ENCODE measurements at places on chromosomes 16 and 17.

- no peak for DNase-seq
Measured at GRCh38 chr17:32261417-32261736, 4.3 kb upstream of the RHBDL3 start.

- DNase-seq, result no peak
Measured at GRCh38 chr17:38544839-38545209, 60.9 kb downstream of the SRCIN1 start.

DNA sequence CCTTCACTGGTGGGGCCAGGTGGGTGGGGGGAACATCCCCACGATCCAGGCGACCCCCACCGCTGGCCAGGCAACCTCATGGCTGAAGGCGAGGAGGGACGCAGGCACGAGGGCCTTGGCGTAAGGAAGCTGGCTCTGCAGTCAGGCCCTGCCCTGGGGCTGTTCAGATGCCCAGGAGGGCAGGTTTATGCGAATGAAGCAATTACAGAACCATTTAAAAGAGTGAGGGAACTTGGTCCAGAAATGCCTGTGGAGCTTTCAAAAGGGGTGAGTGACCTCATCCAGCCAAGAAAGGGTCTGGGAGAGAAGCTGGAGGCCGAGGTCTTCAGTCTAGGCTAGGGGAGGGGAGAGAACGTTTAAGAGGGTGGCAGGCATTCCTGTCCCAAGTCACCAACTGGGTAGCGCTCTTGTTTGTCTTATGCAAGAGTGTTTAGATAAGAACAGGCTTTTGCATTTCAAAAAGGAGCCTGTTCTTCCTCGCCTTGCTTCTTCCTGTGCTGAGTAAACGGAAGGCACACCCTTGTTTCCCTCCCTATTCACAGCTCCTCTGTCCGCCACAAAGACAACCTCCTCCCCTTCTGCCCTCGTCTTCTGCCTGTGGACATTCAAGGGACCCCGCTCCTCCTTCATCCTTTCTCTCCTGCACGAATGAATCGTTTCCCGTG is 183.5 kb upstream of the SDK2 start:
- DNase-seq, result no peak

DNA sequence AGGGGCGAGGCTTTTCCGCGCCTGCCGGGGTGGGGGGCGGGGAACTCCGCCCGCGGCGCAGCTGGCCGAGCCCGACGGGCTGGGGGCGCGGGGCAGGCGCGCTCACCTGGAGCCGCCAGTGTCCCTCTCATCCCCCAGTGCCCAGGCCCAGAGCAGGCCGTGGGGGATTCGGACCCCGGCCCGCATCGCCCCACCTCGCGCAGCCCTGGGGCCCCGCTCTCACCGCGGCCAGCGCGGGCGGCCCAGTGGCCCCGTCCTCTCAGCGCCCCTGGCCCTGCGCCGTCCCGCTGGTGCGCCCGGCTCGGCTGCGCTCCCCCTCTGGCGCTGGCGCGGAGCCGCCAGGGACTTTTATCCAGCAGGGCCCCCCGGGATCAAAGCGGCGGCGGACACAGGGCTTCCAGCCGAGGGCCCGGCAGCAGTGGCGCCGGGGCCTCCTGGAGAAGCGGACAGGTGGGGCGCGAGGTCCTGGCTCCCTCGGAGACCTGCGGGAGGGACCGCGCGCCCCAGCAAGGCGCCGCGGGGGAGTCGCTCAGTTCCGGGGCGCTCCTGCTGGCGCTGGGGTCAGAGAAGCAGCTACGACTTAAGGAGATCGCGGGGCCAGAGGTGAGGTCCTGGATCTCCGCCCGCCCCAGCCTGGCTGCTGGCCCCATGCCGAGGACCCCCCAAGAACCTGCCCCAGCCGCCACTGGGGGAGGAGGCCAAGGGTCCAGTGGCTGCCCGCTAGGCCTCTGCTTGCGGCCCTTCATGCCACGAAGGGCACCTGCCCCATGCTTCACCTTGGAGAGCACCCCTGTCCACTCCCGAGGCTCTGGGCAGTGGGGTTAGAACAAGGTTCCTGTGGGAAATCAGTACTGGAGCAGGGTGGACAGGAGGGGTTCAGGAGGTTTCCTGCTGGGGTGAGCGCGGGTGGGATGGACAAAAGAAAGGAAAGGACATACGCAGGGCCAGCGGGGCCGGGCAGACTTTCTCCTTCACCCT is 823 bp upstream of the NOTUM start:
- DNase-seq, result no peak

DNA sequence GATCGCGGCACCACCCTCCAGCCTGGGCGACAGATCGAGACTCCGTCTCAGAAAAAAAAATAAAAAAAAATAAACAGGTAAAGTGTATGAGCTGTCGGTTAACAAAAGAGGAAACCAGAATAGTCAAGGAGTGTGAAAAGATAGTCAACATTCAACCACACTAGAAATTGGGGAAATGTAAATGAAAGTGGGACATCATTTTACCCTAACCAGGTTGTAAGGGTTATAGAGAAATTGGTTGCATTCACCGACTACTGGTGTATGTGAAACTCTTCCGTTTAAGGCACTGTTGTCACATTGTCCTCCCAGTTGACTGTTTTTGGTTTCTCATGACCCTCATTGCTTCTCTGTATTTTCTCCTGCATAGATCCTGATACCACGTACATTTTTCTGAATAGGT is 62.8 kb downstream of the RABEP1 start:
- DNase-seq, result no peak

DNA sequence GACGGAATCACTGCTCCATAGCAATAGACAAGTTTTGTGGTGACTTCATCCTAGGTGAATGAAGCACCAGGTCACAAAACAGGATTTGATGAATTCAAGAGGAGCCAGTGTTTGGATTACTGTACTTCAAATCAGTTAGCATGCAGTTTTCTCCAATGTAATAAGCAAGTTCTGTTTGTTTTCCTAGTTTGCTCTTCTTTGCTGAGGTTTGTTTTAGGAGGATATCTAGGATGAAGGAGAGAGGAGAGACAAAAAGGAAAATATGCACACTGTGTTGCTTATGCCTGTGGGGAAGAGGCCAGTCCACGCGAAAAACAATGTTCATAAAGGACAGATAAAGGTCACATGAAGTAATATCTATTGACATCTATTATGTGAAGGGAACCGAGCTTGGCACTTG is 9.0 kb downstream of the KRT37 start:
- DNase-seq, result no peak

DNA sequence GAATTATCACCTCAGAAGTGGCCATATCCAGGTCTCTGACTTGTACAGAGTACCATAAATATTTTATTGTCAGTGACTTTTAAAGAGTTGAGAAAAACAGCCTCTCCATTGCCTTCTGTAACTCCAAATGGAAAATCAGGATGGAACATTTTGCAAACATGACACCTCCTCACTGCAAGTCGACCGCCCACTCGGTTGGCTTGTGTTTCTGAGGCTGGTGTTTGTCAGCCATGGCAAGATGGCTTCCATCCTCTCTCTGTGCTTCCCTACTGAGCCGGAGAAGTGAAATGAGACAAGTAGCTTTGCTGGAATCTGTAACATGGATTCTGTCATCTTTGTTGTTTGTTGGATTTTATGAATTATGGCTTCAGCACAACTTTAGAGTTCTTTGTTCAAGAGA is 172.8 kb downstream of the RBFOX1 start:
- no peak for DNase-seq

GRCh38 chr17:41683441-41684007 is 5.2 kb upstream of the EIF1 start:
- no peak for DNase-seq

DNA sequence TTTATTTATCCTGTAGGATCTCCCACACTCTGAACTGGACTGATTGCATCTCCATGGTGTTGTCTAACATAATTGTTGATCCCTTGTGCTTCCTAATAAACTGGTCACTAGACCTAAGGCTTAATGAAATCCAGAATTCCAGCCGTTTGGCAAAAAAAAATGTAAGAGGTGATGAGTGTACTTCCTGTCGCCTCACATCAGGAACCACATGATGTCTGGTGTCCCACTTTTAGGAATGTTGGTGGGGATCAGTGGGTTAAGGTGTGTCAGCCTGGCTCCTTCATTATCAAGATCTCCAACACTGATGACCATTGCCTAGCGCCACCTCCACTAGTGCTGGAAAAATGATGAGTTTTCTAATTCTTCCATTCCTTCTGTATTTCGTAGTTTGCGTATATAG is 18.6 kb upstream of the LONP2 start:
- DNase-seq, result no peak

DNA sequence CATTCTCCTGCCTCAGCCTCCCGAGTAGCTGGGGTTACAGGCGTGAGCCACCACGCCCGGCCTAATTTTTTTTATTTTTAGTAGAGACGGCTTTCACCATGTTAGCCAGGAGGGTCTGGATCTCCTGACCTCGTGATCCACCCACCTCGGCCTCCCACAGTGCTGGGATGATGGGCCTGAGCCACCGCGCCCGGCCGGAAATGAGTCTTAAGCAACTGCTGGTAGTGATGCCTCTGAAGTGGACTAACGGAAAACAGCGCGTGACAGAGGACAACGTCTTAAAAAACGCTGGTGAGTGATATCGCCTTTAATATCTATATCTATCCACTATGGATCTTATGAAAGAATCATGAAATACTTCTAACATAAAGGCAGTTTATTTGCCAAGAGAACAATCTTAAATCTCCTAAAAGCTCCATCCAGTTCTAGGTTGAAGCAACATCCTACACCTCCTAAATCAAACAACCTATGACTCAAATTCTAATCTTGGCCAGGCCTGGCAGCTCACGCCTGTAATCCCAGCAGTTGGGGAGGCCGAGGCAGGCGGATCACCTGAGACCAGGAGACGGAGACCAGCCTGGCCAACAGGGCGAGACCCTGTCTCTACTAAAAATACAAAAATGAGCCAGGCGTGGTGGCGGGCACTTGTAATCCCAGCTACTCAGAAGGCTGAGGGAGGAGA is 69.8 kb downstream of the NXN start:
- no peak for DNase-seq

- no peak for DNase-seq
Measured at GRCh38 chr16:17176199-17176598, 294.6 kb downstream of the XYLT1 start.

DNA sequence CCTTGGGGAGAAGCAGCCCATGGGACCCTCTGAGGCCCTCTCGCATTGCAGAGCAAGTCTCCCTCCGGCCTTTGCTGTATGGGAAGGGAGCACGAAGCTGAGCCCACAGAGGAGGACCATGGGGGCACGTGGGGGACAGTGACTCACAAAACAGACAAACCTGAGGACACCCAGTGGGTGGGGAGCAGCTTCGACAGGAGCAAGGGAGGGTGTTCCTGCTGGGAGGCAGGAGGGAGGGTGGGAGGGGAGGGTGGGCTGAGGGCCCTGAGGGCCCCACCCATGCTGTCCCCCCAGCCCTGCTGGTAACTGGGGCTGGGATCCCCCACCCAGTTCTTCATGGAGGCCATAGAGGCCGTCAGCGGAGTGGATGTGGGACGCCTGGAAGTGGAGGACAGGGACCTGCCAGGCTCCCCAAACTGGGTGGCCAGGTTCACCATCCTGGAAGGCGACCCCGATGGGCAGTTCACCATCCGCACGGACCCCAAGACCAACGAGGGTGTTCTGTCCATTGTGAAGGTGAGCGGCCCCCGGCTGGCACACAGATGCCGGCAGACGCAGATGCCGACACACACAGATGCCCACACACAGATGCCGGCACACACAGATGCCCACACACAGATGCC is 12.5 kb downstream of the SLC22A31 start:
- DNase-seq, result no peak

DNA sequence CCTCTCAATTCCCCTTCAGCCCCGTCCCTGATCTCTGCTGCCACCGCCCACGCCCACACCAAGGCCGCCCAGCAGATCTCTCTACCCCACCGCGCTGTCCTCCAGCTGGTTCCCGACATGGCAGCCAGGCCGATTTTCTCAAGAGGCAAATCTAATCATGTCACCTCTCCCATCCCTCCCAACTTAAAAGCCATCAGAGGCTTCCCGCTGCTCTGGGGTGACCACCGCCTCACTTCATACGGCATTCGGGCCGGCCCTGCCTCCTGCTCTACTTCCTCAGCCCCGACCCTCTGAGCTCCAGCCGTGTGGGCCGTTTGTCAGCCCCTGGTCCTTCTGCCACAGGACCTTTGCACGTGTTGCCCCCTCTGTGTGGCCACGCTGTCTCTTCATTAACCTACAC is 63.2 kb downstream of the RPH3AL start:
- no peak for DNase-seq

DNA sequence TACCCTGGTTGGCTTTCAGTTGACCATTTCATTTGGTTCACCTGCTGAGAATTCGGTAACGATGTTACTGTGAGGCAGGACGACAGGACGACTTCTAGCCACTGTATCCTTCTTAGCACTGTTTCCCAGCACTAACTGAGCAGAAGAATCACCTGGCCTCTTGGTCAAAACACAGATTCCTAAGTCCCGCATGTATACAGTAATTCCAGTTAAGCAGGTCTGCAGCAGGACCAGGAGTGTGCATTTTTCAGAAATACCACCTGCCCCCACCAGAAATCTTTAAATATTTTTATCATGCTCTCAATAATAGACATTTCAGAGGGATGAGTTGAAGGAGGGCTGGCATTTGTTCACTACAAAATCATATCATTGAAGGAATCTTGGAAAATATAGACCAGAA is 22.6 kb downstream of the RSL1D1 start:
- no peak for DNase-seq

- no peak for DNase-seq
Measured at GRCh38 chr17:50344731-50345365, 1.1 kb upstream of the XYLT2 start.

- DNase-seq, result no peak
Measured at GRCh38 chr17:40303708-40304551, 5.0 kb upstream of the RARA start.

DNA sequence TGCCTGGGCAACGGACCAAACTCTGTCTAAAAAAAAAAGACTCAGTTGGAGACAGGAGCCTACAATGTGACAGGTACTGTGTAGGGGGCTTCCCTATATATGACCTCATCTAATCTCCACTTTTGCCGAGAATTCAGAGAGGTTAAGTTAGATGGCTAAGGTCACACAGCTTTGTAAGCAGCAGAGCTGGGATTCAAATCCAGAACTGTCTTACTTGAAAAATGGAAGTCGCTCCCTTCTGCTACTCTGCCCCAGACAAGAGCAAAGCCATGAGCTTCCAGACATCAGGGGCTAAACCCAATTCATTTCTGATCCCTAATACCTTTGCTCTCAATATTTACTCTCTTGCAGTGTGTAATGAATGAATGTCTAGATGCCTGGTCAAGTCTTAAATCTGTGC is 41.5 kb upstream of the ABCC12 start:
- DNase-seq, result no peak

DNA sequence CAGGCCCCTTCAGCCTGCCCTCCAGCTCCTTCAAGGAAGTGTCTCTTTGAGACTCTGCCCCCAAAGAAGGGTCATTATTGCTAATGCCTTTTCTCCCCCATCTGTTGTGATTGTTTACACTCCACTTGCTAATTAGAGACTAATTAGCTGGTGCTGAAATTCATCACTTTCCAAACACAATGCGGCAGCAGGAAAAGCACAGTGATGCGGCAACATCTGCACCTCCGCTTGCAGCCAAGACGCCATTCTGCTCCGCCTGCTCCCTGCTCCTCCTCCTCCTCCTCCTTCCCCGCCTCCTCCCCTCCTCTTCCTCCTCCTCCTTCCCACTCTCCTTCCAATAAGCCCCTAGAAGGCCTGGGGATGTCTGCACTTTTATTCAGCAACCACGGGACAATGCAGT is 110.5 kb downstream of the SDK2 start:
- DNase-seq, result no peak

- no peak for DNase-seq
Measured at GRCh38 chr16:55506083-55506482, 2.8 kb upstream of the LPCAT2 start.

- DNase-seq, result no peak
Measured at GRCh38 chr17:9307313-9307998, 268.2 kb downstream of the STX8 start.

GRCh38 chr16:55207693-55208428 is 116.1 kb upstream of the IRX6 start:
- no peak for DNase-seq
